Fibroblast of upper back skin (primary cell): ENCODE measurements at places on chromosomes 7 and 10.

DNA sequence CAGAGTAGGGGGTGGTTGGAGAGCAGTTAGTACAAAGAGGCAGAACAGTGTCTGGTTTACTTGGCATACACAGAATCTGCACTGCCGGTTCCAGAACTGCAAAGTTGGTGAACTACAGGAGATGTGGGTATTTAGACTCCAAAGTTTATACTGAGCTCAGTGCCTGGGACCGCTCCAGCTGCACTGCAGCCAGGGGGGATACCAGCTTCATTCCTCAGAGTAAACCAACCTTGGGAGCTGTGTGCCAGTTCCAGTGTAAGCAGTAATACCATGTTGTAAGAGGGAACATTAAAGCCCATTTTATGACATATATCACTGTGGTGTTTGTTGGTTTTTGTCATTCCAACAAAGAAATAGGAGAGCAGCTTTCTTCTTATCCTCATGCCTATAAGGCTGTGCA lies 23.4 kb downstream of the LOXL4 start:
- DNase-seq, result no peak

GRCh38 chr10:70319824-70320223 lies 36.0 kb upstream of the NPFFR1 start:
- DNase-seq, result no peak

- no peak for DNase-seq
Measured at GRCh38 chr7:147878912-147879661, 711.5 kb upstream of the C7orf33 start.

DNA sequence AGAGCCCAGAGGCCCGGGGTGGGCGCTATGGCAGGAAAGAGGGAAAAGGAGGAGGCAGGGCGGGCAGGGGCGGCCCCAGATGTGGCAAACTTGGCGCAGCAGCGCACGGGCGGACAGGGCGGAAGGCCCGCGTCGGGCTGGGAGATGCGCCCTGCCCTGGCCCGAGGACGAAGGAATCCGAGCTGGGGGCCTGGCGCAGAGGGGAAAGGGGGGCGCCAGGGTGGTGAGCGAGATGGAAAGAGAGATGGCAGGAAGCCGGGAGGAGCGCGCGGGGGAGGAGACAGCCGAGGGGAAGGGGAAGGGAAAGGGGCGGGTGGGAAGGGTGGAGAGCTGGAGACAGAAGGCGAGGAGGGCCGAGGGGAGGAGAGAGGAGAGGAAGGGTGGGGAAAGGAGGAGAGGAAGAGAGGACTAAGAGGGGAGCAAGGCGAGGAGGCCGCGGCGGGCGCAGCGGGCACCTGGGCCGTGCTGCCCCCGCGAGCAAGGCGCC lies at the start of gene MARVELD1:
MARVELD1 (plus strand) TSS at position 392 of the 487 bp plus-strand sequence. CDS start 147 bp downstream, outside the sequence.
- peak; percentile 89 for DNase-seq

DNA sequence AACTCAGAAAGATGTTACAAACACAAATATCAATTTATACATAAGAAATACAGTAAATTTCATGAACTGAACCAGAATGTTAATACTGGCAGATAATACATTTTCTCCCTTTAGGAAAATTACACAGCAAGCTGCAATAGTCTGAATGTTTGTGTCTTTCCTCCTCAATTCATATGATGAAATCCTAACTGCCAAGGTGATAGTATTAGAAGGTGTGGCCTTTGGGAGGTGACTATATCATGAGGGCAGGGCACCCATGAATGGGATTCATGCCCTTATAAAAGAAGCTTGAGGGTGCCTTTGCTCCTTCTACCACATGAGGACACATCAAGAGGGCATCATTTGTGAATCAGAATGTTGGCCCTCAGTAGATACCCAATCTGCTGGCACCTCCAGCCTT lies 64.3 kb upstream of the GPR22 start:
- no peak for DNase-seq

GRCh38 chr7:48004638-48005037 lies 24.3 kb downstream of the SUN3 start:
- DNase-seq, result no peak

DNA sequence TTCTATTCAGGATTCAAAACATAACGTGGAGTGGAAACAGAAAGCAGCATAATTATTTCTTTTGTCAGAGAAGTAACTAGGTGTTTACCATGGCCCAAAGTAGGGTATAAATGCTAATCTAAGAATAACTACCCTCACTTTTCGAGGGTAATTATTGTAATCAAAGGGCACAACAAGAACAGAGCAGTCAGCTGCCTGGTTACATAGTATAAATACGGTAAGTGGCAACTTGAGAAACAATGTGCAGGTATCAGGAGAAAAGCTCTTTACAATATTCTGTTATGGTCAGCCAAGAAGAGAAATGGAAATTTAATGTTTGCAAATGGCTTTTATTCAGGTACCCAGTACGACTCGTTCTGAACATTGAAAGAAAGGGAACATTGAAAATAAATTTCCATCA lies 242.0 kb upstream of the NPY start:
- DNase-seq, result no peak

DNA sequence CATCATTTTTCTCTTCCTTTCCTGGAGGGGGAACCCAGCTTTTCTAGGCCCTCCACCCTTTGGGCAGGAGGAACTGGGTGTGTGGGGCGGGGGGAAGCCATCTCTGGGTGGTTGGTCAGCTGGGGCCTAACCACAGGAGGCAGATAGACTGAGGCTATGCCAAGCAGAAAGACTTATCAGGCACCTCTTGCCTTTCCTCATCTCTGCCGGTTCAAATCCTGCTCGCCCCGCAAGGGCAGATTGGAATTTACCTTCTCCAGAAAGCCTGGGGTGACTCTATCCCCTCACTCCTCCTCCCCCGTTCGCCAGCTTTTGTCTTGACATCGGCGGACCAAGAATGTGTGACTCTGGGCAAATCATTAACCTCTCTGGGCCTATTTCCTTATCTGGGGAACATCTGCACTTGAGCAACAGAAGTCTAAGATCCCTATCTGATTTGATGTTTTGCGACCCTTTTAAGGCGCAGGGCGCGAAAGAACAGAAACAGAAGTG lies 584 bp upstream of the GARS1 start:
- DNase-seq, result peak; percentile 19

DNA sequence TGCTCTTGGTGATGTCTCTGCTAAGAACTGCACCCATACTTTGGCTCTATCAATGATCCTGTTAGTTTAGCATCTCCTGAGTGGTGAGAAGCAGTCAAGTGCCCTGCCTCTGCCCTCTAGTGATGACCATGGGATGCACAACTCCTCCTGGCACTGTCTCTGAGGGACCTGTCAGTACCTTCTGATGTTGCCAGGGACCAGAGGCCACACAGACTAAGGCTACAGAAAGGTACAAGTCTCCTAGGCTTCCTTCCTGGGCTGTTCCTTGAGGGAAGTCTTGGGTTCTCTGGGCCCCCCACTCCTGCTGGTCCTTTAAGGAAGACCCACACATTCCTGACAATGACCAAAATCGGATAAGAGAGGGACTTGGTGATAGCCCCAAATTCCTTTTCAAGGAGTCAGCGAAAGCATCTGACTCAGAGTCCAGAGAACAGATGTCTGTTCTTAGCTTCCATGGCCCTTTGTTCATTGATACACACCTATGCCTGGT lies 15.3 kb downstream of the NKX2-3 start:
- DNase-seq, result no peak

- DNase-seq, result peak; percentile 60
Measured at GRCh38 chr7:18345641-18346234, 149.8 kb upstream of the HDAC9 start.

DNA sequence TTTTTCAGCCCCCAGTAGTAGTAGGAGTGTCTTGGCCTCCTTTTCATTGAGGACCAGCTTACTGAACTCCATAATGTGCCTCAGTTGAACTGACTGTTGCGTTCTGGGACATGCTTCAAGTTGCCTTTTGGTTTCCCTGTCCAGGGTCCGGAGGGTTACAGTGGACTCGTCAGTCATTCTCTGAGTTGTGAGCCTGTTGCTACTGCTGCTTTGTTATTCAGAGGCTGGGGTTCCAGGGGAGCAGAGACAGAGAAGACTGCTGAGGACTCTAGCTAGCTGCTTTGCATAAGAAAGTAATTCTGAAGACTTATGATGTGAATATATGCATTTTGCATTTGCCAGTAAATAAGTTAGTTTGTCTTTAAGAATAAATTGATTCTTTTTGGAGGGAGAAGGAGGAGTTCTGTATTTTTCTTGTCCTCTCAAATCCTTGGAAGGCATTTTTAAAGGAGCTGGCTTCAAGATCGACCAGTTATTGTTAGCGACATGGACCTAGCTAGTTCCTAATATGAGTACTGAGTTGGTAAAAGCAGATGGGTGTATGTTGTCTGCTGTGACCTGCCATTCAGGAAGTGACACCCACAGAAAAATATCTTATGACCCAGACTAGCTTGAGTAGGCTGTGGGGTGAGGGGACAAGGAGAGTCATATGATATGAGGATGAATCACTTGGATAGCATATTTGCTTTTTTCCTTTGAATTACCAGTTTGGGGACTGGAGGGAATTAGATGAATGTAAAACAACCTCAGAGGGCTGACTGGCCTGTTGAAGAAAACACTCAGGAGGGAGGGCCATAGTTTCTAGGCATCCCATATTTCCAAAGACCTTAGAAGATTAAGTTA lies 8.3 kb downstream of the PI4K2A start:
- peak; percentile 95 for DNase-seq

DNA sequence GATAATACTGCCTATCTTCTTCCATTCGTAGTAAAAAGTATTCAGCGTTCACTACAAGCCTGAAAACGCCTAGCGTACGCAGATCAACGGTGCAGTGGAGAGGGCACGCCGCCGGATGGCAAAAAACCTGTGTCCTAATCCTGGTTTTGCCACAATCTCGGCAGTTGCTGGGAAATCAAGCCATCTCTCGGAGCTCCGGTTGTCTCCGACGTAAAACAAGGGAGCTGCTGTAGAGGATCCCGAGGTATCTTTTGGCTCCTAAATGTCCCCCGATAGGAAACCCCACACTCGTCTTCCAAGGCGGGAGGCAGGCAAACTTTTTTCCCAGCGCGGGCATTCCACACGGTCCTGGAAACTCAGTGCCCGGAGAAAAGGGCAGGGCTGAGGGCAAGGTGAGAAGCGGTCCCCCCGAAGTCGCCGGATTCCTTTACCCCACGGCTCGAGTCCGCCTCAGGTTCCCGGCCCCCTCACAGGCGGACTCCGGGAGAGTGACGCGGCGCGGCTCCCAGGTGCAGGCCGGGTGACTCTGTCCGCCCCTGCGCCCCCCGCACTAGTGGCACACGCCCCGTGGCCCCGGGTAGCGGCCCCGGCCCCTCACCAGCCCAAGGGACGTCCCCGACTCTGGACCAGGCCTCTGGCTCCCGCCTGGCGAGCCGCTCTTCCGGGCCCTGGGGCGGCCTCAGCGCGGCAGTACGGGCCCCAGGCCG lies 649 bp downstream of the IDE start:
- DNase-seq, result peak; percentile 35

- no peak for DNase-seq
Measured at GRCh38 chr7:136079478-136079892, 102.3 kb upstream of the MTPN start.

DNA sequence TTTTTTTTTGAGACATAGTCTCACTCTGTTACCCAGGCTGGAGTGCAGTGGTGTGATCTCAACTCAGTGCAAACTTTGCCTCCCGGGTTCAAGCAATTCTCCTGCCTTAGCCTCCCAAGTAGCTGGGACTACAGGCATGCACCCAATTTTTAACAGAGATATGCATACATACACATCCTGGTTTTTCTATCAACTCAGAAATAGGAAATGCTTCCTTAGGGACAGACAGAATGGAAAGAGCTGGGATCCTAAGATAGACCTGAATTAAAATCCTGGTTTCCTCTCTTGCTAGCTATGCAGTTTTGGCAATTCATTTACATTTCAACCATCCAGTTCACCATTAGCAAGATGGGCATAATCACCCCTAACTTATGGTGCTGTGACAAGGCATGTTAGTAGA lies 347.5 kb downstream of the GPAM start:
- DNase-seq, result peak; percentile 48

- DNase-seq, result no peak
Measured at GRCh38 chr7:4247106-4247876, 434.8 kb upstream of the FOXK1 start.

DNA sequence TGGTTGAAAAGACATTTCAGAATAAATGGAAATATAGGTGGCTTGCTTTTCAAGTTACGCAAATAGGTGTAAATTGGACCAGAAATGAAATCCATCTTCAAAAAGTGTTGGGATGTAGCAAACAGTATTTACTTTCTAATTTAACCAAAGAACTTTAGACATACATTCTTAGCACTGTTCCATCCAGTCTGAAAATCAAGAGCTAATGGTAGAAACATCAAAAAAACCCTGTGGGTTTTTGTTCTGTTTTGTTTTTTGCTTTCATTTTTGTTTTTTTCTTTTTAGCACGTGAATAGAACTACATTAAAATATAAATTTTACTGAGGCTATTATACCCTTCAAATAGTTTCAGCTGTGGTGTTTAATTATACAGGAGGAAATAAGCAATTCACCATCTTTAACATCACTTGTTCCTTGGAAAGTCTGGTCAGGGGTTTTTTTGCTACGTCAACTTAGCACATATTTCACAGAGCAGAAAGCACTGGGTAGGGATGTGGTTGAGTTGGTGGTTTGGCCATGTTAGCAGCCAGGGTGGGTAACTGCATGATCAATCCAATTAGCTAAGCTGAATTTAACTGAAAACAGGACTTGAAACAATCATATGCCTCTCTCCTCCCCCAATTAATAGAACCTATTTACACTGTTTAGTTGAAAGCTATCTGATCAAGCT lies 275.4 kb upstream of the PFKP start:
- no peak for DNase-seq

GRCh38 chr7:82039621-82040020 lies 269.8 kb upstream of the HGF start:
- DNase-seq, result no peak

DNA sequence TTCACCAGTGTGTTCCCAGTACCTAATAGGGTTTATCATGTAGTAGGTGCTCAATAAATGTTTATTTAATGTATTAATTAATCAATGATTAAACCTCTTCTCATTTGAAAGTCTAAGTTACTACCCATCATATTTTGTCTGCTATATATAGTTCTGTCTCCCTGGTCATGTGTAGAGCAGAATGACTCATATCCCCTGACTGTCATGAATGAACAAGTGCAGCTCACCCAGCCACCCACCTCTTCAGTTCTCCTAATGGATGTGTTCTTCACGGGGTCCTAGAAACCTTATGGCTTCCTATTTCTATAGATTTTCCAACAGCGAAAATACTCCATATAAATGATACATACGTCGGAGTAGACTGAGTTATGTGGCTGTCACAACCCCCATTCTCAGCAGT lies 64.5 kb downstream of the HIF1AN start:
- DNase-seq, result no peak

GRCh38 chr10:99370993-99371392 lies 41.8 kb downstream of the CNNM1 start:
- DNase-seq, result no peak

GRCh38 chr7:104039363-104039762 lies 49.9 kb upstream of the RELN start:
- no peak for DNase-seq

DNA sequence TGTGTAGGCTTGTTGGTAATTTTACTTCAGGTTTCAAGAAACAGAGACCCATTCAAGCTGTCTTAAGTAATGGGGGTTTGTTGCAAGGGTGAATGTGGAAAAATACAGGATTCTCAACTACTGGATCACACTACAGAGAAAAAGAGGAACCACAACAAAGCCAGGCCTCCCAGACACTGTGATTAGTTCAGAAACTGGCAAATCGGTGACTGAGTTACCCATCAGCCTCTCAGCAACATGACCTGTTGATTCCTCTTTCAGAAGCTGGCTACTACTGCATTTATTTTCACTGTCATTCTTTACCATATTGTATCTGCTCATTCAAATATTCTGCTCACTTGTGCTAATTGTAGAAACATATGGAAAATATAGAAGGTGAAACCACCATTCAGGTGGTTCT lies 16.0 kb downstream of the CCDC71L start:
- no peak for DNase-seq
